ENCODE measurements at places on chromosomes 7 and 10.

DNA sequence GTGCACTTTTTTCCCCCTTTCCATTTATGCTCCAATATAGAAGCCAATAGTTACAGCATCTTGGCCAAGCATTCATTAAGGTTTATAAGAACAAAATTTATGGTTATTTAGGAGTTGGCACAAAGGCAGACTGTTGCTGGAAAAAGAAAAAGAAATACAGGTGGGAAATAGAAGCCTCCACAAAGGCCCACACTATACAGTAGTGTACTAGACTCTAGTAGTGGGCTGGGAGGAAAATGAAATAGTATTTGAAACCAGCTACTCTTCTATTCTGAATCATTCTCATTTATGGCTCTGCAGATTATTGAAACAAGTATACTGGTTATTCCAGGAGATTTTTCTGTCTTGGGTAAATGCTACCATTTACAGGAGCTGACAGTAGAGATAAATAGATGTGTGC is 80.9 kb upstream of the CDK6 start:
- no peak for DNase-seq

- no peak for DNase-seq
Observed at GRCh38 chr10:58028597-58029366, 238.9 kb downstream of the IPMK start.

DNA sequence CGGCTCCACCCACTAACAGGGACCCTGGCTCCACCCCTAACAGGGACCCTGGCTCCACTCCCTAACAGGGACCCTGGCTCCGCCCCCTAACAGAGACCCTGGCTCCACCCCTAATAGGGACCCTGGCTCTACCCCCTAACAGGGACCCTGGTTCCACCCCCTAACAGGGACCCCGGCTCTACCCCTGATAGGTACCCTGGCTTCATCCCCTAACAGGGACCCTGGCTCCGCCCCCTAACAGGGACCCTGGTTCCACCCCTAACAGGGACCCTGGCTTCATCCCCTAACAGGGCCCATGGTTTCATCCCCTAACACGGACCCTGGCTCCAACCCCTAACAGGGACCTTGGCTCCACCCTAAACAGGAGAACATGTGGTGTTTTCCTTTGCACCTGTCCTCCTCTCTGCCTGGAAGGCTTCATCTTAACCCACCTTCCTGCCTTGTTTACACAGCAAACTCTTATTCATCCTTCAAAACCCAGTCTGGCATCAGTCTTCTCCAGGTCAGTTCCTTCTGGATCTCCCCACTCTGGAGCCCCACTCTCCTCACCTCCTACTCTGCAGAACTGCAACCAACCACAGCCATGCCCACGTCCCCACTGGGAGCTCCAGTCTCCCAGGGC is 58.0 kb downstream of the CHST15 start:
- DNase-seq = no peak

- no peak for DNase-seq
Observed at GRCh38 chr7:151864561-151864960, 12.4 kb downstream of the PRKAG2 start.

DNA sequence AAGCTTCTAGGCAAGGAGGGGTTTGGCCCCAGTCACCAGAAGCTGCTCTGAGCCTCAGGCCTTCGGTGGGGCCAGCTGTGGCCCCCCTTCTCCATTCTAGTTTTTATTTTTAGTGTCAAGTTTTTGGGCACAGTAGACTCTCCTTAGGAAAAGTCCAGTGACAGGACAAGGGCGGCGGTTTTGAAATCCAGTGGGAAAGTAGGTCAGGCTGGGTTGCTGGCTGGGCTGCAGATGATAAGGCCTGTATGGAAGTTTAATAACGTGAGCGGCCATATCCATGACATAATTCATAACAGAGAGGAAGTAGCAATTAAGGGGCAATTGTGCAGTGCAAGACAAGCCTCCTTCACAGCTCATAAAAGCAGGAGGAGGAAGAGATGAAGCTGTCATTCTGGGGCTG is 87.1 kb upstream of the ZNF716 start:
- DNase-seq = no peak

- DNase-seq = no peak
Observed at GRCh38 chr7:144074374-144074773, 4.8 kb downstream of the OR2A25 start.

DNA sequence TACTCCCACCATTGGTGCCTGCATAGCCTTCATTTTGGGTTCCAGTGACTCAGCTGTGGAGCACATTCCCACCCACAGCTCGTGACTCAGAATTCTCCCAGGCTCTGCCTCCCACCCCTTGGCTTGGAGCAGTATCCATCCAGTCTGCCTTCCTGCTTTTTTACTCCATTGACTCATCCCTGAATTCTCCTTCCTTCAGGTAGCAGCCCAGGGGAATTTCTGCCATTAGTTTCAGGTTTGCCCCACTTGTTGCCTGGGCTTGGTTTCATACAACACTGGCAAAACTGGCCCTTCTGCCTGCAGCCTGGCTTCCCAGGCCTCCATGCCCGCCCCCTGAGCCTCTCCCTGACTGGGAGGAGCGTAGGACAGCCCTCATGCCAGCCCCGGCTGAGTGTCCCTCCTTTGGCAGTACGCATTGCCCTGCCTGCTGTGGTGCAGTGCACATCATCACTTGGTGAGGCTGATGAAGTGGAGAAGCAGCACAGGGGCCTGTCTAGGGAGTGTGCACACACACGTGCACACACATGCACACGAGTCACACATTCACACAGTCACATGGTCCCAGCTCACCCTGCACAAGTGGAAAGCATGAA is 55.0 kb downstream of the SNX10 start:
- DNase-seq = no peak

GRCh38 chr10:27844223-27844622 is 98.6 kb upstream of the MKX start:
- DNase-seq = no peak

DNA sequence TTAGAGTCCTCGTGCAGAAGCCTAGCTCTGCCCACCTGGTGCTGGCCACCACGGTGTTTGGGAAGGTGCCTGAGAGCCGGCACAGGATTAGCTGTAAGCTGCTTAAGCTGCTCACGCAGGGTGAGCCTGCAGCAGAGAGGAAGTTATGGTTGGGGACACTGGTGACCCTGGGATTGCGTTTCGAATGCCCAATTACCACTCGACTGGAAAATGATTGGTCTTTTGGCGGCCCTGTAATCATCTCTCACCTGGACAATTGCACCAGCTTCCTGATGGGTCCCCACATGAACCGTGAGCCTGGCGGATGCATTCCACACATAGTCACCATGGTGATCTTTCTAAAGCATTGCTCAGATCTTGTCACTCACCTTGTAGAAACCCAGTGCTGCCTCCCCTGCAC is 442.3 kb upstream of the ZMIZ1 start:
- no peak for DNase-seq

GRCh38 chr7:142188154-142188553 is 69.7 kb downstream of the PRSS58 start:
- no peak for DNase-seq

- DNase-seq = no peak
Observed at GRCh38 chr10:49600781-49601400, 9.2 kb upstream of the SLC18A3 start.

DNA sequence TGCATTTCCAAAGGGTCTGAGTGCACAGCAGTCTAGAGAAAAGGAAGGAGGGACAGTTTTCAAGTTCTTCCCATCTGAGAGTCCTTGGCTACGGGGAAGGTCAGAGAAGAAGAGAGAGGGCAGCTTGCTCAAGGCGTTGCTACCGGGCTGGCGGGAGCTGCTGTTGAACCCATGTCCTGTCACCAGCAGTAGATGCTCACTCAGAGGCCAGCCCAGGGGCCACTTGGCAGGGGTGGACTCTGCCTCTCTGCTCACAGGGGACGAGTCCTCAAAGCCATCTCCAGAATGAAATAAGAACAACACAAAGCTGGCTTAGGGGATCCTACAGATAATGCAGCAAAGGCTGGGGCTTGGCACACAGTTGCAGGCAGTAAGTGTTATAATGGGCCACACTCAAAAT is 231.5 kb downstream of the TNS3 start:
- DNase-seq = no peak

DNA sequence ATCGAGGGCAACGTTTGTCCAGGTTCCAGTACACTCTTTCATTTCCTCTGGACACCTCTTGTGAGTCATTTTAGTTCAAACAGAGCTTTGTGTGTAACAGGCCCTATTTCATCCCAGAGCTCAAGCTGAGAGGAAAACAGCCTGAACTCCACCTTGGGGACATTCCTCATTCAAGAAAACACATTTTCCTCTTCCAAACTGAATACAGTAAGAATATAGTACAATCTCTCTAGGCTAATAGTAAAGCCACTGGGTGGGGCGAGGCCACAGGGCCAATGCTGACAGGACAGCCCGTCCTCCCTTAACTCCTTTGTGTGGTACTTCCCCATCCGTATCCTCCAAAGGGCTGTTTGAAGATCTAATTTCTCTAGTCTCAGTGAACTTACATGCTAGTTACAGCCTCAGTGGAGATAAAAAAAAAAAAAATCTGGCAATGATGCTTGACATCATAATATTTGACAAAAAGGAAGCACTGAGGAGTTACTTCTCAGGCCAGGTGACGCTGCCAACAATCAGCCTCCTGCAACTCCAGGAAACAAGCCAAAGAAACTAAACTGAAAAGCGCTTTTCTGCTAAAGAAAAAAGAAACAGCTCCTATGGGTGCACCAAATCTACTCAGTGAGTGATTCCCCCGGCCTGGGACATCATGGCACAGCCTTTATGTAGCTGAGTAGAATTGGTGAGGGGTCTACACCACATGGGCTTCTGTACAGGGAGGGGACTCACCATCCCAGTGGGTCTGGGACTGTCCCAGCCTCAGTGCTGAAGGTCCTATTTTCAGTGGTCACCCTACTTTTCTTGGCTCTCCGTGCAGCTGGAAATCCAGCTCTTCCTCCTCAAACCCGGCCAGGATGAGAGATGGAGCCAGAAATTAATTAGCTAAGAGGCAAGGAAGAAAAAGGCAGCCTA is 238.2 kb upstream of the NEBL start:
- DNase-seq = no peak

GRCh38 chr10:99329304-99329553 is at the start of gene CNNM1:
Gene CNNM1 (plus strand): TSS chr10:99329356. CDS start chr10:99329388, 32 bp downstream.
- no peak for DNase-seq

DNA sequence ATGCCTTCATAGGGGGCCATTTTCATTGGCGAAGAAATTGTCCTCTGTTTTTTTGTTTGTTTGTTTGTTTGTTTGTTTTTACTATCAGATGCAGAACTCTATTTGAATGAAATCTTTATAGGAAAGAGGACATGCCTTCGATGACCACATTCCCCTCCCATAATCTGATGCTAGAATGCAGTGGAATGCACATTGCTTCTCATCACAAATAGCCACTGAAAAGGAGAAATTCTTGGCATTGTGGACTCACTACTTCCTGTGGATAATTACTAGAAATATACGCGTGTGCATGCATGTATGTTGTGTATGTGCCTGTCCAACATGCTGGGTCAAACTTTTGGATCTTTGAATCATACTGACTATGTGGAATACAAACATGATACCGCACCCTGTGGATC is 70.5 kb upstream of the SFMBT2 start:
- DNase-seq = no peak

DNA sequence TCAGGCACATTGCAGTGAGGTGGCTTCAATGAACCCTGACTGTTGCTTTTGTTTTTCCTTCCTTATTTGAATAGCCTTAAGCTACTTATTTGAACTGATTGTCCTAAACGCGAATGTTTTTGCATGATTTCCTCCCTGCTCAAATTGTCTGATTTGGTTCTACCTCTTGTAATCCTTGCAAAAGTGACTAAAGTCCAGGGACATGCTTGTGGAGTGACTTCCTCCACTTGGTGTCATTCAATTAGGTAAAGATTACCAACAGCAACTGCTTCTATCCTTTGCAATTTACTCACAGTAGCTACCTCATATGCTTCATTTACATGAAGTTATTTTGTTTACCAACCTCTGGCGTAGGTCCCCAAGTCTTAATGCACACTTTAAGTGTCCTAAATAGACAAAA is 295.9 kb upstream of the TMEM229A start:
- DNase-seq = no peak

- no peak for DNase-seq
Observed at GRCh38 chr10:59657724-59658123, 51.9 kb downstream of the SLC16A9 start.

DNA sequence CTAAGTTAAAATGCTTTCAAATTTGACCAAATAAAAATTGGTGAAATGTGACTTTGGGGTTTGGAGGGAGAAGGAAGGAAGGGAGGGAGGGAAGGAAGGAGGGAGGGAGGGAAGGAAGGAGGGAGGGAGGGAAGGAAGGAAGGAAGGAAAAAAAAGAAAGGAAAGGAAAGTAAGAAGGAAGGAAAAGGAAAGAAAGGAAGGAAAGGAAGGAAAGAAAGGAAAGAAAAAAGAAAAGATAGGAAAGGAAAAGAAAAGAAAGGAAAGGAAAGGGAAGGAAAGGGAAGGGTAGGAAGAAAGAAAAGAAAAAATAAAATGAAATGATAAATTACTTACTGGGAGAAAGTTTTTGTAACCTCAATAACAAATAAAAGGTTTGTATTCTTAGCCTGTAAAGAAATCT is 24.1 kb upstream of the GGCT start:
- DNase-seq = no peak

DNA sequence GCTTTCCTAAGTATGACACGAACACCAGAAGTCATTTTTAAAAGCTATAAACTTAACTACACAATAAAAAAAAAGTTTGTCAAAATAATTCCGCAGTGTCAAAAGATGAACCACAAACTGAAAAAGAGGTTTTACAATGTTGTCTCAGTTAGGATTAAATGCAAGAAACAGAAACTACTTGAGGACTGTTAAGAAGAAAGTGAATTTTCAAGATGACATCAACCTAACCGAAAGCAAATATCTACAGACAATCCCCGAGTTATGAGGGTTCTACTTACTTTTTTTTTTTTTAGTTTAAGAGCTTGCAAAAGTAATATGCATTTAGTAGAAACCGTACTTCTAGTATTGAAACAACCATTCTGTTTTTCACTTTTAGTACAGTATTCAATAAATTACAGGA is 62.3 kb downstream of the TFPI2 start:
- no peak for DNase-seq

GRCh38 chr7:8152489-8153192 is 109.3 kb downstream of the ICA1 start:
- no peak for DNase-seq

- no peak for DNase-seq
Observed at GRCh38 chr10:60992636-60993035, 48.7 kb upstream of the RHOBTB1 start.

DNA sequence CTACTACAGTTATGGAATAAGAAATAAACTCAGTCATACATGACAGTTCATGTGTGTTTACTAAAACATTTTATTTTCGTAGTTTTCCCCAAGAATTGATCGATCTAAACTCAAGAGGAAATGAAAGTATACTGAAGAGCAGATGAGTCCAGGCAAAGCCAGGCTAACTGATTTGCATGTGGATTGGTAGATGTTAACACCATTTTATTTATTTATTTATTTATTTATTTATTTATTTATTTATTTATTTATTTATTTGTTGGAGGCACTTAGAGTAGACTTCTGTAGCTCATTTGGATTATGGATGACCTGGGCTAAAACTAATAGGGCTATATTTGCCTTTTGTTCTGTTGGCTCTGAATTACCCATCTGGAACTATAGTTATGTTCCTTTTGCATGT is 68.5 kb upstream of the DKK1 start:
- no peak for DNase-seq

- no peak for DNase-seq
Observed at GRCh38 chr10:31242902-31243301, 76.1 kb upstream of the ZEB1 start.

All from CD8-positive, alpha-beta memory T cell (primary cell).